Heart right ventricle (tissue), 16 donors: ENCODE measurements at places on chromosomes 7 and 10.
A peak's percentile ranks its signal among the peaks of the same experiment; 100 is the strongest.

GRCh38 chr10:32299354-32299980 lies 47.5 kb downstream of the EPC1 start:
- no peak overlapping the region for H3K27ac ChIP-seq
- peaks cover 15% of the 10 kb centered on the region for H3K4me1 ChIP-seq
- DNase-seq = no peak
- H3K36me3 ChIP-seq = peaks cover 20% of the 10 kb centered on the region

GRCh38 chr7:124697746-124698145 lies 67.8 kb downstream of the GPR37 start:
- no peak for DNase-seq
- H3K27me3 ChIP-seq = no peaks in the 10 kb centered on the region
- no peaks in the 10 kb centered on the region for H3K36me3 ChIP-seq
- no peak overlapping the region for H3K27ac ChIP-seq
- H3K4me3 ChIP-seq = no peak overlapping the region
- no peaks in the 10 kb centered on the region for H3K4me1 ChIP-seq

- H3K4me3 ChIP-seq = no peak overlapping the region
- no peak overlapping the region for H3K27ac ChIP-seq
- DNase-seq = no peak
- H3K27me3 ChIP-seq = no peaks in the 10 kb centered on the region
These were observed 258.2 kb upstream of the NPY start for GRCh38 chr7:24025765-24026164.

DNA sequence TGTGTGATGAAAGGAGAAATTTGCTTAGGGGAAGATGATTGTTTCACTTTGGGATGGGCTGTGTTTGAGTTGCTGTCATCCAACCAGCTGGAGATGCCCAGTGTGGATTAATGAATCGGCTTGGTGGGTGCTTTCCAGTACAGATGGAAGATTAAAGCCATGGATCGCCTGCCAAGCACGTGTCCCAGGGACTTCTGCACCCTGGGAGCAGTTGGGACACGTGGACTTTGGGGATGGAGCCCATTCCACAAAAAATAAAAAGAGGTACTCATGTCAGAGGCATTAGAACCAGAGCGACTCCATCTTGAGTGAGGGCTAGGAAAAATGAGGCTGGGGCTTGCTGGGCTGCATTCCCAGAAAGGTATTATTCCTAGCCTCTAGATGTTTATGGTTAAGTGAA lies 29.3 kb upstream of the PRLHR start:
- no peaks in the 10 kb centered on the region for H3K36me3 ChIP-seq
- DNase-seq = no peak
- peaks cover 31% of the 10 kb centered on the region for H3K27me3 ChIP-seq
- no peak overlapping the region for H3K4me3 ChIP-seq

- no peak overlapping the region for H3K27ac ChIP-seq
- H3K36me3 ChIP-seq = no peaks in the 10 kb centered on the region
- no peak for DNase-seq
- no peak overlapping the region for H3K4me3 ChIP-seq
These were observed 17.5 kb downstream of the CFAP69 start for GRCh38 chr7:90262438-90262837.

DNA sequence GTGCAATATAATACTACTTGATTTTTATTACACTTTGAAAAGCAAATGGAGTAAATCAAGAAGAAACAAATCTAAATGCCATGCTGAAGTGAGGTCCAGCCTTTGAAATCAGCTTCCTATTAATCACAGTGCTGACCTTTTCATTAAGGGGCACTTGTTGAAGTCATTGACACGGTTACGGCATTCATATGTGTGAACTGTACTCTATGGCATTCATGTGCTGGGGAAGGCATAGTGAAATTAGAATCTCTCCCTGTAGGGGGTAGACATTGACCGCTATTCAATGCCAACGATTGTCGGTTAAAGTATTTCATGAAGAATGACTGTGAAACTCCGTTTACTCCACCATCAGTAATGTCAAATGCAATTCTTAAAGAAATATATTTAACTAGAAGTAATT lies 296.1 kb upstream of the SEMA3A start:
- no peak overlapping the region for H3K27ac ChIP-seq
- no peak for DNase-seq
- no peaks in the 10 kb centered on the region for H3K4me1 ChIP-seq
- no peaks in the 10 kb centered on the region for H3K27me3 ChIP-seq

GRCh38 chr10:11625019-11625735 lies 13.7 kb upstream of the USP6NL start:
- H3K36me3 ChIP-seq = no peaks in the 10 kb centered on the region
- DNase-seq = no peak
- H3K27ac ChIP-seq = no peak overlapping the region
- H3K4me3 ChIP-seq = no peak overlapping the region
- no peaks in the 10 kb centered on the region for H3K4me1 ChIP-seq
- H3K27me3 ChIP-seq = no peaks in the 10 kb centered on the region

GRCh38 chr10:124037784-124038183 lies 55.6 kb downstream of the CHST15 start:
- no peaks in the 10 kb centered on the region for H3K36me3 ChIP-seq
- H3K27me3 ChIP-seq = no peaks in the 10 kb centered on the region
- no peak overlapping the region for H3K27ac ChIP-seq
- peaks cover 14% of the 10 kb centered on the region for H3K4me1 ChIP-seq

- H3K36me3 ChIP-seq = peaks cover 95% of the 10 kb centered on the region
- no peak for DNase-seq
- H3K27ac ChIP-seq = no peak overlapping the region
- H3K4me1 ChIP-seq = no peaks in the 10 kb centered on the region
These were observed 27.7 kb downstream of the MMRN2 start for GRCh38 chr10:86929468-86930380.

DNA sequence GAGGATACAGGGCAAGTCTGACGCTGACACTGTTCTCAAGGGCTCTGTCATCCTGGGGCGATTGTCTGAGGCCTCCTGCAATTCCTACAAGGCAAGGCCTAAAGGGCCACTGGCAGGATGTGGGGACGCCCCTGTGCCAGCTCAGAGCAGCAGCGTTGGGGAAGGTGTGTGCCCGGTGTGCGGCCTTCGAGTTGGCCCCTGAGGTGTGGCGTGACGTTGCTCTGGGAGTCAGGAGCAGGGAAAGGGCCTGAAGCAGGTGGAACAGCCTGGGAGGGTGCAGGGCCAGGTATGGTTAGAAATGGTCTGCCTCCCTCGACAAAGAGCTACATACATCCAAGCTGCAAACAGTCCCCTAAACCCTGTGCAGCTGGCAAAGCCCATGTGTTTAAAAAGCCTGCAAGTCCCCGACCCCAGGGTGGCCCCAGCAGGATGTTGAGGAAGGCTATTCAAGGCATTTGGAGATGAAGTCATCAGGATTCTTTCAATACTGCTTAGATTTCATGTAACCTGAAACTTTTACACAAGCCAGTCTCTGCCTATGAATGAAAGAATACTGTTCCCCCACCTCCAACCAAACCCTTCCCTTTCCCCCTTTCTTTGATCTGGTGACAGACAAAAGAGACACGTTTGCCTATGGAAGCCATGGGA lies 142.5 kb upstream of the TNS3 start:
- no peak overlapping the region for H3K27ac ChIP-seq
- no peaks in the 10 kb centered on the region for H3K27me3 ChIP-seq
- no peaks in the 10 kb centered on the region for H3K36me3 ChIP-seq

GRCh38 chr10:122245136-122245535 lies 26.0 kb upstream of the BTBD16 start:
- peak overlapping the region; percentile 1 for H3K27ac ChIP-seq
- no peaks in the 10 kb centered on the region for H3K27me3 ChIP-seq
- peaks cover 11% of the 10 kb centered on the region for H3K4me1 ChIP-seq
- no peak overlapping the region for H3K4me3 ChIP-seq
- no peak for DNase-seq
